ENCODE measurements at places on chromosomes 6 and 20.

- peak; percentile 85 for DNase-seq
Measured at GRCh38 chr6:7107578-7108195, at the start of gene RREB1. TSS of gene RREB1 (plus strand) at chr6:7107961. CDS start at chr6:7181912, 73,951 bp downstream.

DNA sequence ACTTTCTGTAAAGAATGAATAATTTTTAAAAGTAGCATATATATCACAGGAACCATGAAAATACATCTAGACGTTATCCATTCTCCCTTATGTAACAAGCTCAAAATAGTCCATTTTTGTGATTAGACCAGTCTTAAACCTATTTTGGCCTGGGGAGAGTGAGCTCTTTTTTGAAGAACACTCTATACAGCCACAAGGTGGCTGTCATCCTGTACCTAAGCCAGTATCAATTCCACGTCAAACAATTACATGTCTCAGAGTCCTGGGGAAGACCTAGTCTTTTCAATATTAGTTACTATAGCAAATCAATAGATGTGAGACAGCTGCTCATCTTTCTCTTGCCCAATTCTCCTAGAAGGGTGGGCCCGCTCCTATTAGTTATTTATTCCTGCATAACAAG is 28.4 kb downstream of the FBXO5 start:
- no peak for DNase-seq

GRCh38 chr6:54970337-54970736 is 123.8 kb downstream of the FAM83B start:
- no peak for DNase-seq

DNA sequence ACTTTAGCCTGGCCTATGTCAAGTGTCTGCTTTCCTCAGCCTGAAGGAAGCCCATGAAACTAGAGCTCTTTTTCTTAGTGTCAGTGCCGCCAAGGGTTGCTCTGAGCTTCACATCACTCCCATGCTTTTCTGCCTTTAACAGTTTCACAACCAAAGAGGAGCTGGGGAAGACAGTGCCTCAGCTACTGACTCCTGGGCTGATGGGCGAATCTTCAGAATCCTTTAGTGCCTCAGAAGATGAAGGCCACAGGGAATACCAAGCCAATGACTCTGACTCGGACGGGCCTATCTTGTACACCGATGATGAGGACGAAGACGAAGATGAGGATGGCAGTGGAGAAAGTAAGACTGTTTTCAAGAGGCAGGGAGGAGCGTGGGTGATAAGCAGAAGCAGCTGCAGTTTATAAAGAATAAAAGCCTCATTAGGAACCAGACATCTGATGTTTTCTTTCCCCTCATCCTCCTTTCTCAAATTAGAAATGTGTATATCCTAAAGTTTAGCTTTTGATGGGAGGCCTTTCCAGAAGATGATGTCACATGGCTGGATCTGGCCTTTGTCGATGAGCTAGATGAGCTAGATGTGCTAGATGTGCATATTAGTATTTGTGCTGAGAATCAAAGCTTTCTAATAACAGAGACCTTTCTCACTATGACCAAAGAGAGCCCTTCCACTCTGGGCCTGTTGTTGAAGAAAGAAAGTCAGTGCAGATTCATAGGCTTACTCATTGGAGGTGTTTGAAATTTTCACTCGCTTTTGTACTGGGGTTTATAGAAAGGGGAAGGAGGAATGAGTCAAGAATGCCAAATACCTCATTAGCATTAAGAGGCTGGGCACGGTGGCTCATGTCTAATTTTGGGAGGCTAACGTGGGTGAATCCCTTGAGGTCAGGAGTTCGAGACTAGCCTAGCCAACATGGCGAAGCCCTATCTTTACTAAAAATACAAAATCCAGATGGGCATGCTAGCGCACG is 70.7 kb upstream of the LTV1 start:
- no peak for DNase-seq

- DNase-seq: no peak
Measured at GRCh38 chr6:155778336-155778735, 322.7 kb upstream of the NOX3 start.

DNA sequence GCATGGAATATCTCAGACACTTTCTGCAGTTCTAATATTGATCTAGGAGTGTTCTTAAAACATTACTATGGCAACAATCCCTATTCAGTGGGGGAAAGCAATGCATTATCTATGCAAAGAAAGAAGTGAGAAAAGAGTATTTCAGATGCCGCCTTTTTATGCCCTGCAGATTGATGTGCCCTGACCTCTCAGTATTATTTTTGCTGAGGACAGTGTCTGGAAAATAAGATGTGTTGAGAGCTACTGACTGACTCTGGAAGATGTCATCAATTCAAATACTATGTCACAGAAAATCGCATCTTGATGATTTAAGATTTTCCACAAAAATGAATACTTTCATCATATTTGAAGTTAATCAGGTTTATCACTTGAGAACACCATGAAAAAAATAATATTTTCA is 22.9 kb upstream of the SPACA1 start:
- no peak for DNase-seq

DNA sequence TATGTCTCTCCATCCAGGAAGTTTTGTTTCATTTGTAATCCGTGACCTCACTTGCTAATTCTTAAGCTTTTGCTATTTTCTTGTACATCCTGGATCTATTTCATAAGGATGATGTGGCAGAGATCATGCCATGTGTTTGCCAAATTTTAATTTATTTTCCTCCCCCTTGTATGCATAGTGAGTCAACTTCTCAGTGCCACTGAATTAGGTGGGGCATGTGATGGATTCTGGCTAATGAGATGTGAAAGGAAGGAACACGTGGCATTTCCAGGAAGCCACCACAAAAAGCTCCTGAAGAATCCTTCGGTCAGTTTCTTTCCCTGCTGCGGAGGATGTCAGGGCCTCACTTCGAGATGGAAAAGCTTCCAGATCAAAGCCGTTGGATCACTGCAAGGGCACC is 86.2 kb upstream of the PRL start:
- no peak for DNase-seq

DNA sequence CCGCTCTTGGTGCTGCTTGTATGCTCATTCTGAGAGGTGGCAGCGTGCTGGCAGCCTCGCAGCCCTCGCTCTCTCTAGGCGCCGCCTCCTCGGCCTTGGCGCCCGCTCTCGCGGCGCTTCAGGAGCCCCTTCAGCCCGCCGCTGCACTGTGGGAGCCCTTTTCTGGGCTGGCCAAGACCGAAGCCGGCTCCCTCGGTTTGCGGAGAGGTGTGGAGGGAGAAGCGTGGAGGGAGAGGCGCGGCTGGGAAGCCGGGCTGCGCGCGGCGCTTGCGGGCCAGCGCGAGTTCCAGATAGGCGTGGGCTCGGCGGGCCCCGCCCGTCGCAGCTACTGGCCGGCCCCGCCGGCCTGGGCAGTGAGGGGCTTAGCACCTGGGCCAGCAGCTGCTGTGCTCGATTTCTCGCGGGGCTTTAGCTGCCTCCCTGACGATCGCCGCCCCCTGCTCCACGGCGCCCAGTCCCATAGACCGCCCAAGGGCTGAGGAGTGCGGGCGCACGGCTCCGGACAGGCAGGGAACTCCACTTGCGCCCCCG is 19.5 kb upstream of the FAM8A1 start:
- DNase-seq: no peak

DNA sequence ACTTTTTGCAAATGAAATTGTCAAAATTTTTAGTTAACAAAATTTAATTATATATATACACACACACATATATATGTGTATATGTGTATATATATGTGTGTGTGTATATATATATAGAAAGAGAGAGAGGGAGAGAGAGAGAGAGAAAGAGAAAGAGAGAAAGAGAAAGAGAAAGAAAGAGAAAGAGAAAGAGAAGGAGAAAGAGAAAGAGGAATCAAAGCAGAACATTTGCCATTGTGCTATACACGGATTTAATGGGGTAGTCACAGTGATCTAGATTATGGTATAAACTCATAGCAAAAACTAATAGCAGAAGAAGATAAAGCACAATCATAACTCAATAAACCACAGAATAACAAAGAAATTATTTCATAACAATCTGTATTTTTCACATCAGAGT is 126.7 kb downstream of the DST start:
- DNase-seq: no peak

DNA sequence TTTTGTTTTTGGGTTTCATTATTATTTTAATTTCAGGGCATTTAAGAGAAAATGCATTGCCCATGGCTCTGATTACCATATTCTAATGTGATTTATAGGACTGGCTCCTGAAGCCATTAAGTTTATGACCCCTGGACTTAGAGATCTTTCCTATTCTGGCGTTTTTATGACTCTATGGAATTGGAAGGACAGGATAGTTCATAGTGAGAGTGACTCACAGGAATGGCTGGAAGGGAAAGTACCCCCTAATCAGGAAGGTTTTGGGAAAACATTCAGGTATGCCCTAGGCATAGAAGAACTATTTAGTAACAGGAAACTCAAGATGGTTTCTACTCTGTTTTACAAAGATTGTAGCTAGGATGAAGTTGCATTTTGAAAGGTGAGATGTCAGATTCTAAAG is 108.6 kb upstream of the SLC2A12 start:
- no peak for DNase-seq

DNA sequence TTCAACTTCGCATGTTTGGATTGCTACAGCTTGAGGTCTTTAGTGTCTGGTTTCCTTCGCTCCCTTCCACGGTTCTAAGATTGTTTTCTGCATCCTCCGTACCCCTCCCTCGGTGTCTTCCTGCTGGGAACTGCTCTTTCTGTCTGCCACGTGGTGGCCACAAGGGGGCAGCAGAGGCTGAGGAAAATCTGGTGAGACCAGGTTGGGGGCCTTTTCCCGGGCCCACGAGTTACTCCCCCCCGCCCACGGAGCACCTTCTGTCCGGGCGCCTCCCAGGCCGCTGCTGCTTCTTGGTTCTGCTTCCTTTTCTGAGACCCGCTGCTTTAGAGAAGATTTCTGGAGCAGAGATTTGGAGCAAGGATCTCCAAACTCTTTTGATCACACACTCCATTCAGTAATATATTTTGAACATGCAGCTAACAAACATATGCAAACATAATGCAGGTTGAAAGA is 21.1 kb upstream of the NOTCH4 start:
- DNase-seq: peak; percentile 60

GRCh38 chr6:19691465-19692167 is 145.6 kb upstream of the ID4 start:
- DNase-seq: no peak

GRCh38 chr20:24768201-24768636 is 180.8 kb upstream of the CST7 start:
- no peak for DNase-seq

- DNase-seq: no peak
Measured at GRCh38 chr6:111591370-111591900, 14.2 kb downstream of the TRAF3IP2 start.

DNA sequence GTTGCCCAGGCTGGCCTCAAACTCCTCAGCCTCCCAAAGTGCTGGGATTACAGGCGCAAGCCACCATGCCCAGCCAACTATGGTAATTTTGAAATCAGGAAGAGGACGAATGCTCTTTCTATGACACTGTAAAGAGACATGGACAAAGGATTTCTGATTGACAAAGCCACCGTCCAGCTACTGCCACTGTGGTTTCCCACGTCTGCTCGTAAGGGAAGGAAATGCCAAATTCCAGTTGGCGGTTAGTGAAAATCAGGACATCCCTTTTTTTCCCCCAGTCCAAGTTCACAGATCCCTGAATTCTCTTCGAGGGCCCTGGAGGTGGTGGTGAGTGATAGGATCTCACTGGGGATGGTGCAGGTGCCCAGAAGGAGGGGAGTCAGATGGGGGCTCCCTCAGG is 31.2 kb downstream of the SNAI1 start:
- no peak for DNase-seq

- DNase-seq: no peak
Measured at GRCh38 chr6:85347812-85348211, 102.1 kb upstream of the NT5E start.

DNA sequence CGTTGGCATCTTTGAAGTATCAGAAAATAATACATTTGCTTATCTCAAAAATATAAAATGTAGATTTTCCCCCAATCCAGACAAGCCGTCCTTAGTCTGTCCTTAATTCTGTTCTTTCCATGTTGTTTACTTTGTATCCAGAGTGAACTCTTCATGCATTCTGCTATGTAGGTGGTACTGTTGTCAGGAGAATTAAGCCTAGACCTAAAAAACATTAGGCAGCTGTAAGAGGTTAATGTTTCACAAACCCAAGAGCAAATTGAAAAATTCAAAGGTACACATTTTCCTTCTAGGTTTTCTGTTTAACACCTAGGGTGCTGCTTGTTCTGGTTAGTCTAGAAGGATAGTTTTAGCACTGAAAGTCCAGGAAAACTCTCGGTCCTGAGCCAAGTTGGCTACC is 426.4 kb downstream of the QKI start:
- DNase-seq: no peak

DNA sequence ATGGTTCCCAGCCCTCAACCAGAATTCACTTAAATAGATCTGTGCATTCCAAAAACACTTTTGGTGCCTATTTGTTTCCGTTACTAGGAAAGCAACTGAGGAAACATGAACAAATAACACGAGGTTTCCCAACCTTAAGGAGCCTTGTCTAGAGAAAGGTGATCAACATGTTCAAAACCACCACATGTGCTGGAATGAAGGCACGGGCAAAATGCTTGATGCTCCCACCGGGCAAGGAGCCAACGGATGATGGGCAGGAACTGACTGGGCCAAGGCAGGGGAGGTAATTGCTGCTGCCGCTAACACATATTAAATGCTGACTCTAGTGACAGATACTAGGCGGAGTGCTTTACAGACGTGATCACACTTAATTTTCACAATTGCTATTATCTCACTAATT is 2.5 kb downstream of the MYLK4 start:
- no peak for DNase-seq

GRCh38 chr6:80129485-80129884 is 23.0 kb downstream of the BCKDHB start:
- no peak for DNase-seq

- peak; percentile 28 for DNase-seq
Measured at GRCh38 chr20:37270576-37271420, 9.2 kb upstream of the GHRH start.

- no peak for DNase-seq
Measured at GRCh38 chr6:106005013-106005412, 81.1 kb upstream of the PRDM1 start.

DNA sequence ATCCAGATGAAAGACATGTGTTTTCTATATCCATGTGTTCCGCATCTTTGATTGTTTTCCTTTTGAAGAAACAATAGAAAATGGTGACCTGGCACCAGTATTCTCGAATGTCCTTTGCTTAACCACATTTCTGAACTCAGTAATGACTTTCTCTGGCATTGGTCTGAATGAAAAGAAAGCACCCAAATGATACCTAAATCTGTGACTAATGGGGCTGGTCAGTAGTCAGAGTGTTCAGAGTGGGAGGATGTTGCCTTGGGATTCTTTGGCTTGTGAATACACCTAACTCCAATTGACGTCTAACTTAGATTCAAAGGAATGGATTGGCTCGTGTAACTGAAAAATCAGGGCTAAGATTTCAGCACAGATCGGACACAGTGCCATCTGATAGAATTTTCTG is 27.1 kb downstream of the PARD6B start:
- no peak for DNase-seq

- no peak for DNase-seq
Measured at GRCh38 chr6:77620278-77620882, 32.5 kb upstream of the MEI4 start.

GRCh38 chr20:49616154-49617007 is 48.4 kb upstream of the PTGIS start:
- DNase-seq: no peak

DNA sequence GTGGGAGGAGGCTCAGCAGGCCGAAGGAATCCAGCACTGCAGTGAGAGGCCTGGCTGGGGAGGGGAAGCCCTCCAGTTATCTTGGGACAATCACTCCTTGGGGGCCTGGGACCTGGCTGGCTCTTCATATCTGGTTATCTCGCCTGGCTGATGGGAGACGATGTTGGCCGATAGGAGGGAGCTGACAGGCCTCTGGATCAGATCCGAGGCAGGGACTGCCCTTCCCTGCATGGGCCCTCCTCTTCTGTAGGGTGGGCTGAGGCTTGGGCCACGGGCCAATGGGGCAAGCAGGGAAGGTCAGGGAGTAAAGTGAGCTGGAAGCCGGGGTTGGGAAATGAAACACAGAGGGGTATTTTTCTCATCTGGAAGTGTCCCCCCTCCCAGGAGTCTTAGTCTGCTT is 25.2 kb downstream of the MANBAL start:
- no peak for DNase-seq

Data from GM19239 (cell line).